ENCODE measurements at places on chromosomes 16 and 17.

DNA sequence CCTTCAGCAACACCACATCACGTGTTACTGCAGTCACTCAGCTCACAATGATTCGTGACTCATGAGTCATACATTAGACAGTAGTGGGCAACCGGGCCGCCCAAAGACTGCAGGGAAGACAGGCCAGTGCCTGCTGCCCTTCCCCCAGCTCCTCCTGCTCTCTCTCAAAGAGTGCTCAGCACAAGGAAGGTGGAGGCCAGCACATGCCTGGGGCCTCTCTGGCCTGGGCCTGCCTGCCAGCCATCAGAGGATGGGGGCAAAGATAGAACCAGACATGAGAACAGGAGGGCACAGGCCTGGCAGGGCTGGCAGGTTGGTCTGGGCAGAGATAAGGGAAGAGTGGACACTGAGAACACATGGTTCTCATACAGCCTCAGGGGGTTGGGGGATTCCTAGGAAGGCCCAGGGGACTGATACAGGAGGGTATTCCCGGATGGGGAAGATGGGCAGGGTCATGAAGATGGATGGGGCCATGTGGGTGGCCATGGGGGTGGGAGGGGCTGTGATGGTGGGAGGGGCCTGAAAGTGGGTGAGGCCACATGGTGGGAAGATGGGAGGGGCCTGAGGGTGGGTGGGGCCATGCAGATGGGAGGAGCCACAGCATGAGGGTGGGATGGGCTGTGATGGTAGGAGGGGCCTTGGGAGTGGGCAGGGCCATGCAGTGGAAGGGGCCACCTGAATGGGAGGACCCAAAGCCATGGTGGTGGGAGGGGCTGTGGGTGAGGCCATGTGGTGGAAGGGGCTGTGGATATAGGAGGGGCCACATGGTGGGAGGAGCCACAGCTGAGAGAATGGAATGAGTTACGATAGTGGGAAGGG lies 29.0 kb downstream of the KATNB1 start:
- DNase-seq, result no peak

- DNase-seq, result peak; percentile 14
These were observed 18.6 kb downstream of the PRCD start for GRCh38 chr17:76558198-76559095.

- DNase-seq, result no peak
These were observed 617 bp downstream of the ARMC7 start for GRCh38 chr17:75110234-75110937.

DNA sequence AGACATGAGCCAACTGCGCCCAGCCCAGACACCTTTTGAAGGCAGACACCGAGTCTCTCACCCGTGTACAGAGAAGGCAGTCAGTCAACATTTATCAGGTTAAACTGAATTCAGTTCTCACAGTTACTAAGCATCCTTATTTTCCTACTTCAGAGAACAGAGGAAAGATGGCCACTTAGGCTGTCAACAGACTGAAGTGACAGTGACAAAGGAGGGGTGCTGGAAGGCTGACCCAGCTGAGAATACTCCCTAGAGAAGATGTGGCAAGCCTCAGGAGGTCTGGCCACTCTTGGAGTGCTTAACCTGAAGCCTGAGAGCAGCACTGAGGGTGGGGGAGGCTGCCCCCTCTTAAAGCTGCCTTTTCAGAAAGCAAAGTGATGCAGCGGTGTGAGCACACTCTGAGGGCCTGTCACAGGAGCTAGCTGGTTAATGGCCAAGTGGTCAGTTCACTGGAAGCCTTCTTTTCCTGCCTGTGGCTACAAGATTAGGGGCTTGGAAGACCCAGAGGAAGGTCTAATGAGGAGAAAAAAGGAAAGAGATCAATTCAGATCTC lies 51.0 kb upstream of the SREBF1 start:
- DNase-seq, result no peak

- DNase-seq, result peak; percentile 34
These were observed 45.9 kb upstream of the MGAT5B start for GRCh38 chr17:76822184-76822778.

DNA sequence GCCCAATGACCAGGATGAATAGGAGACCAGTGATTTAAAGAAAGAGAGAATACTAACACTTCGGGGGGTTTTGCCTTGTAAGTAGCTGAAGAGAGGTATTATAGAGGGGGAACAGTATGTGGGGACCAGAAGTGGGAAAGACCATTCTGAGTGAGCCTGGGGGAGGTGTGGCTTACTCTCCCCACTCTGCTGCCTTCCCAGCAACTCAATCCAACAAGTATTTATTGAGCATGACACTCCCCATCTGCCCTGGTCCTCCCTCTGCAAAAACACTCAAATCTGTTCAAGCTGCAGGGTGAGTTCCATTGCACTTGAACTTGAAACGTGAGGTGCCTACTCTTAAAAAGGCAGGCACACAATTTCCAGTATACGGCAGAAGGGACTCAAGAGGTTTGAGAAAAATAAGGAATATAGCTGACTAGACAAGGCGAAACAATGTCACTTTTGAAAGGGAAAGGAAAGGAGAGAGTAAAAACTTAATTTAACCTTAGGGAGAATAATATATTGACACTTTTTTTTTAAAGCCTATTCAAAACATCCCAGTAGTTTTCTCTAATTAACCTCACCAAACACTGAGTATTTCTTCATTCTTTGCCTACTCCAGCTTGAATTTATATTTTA lies 8.2 kb downstream of the FAM117A start:
- DNase-seq, result no peak

Data from NCI-H446 (cell line).